ENCODE measurements at places on chromosomes 1 and 21.

DNA sequence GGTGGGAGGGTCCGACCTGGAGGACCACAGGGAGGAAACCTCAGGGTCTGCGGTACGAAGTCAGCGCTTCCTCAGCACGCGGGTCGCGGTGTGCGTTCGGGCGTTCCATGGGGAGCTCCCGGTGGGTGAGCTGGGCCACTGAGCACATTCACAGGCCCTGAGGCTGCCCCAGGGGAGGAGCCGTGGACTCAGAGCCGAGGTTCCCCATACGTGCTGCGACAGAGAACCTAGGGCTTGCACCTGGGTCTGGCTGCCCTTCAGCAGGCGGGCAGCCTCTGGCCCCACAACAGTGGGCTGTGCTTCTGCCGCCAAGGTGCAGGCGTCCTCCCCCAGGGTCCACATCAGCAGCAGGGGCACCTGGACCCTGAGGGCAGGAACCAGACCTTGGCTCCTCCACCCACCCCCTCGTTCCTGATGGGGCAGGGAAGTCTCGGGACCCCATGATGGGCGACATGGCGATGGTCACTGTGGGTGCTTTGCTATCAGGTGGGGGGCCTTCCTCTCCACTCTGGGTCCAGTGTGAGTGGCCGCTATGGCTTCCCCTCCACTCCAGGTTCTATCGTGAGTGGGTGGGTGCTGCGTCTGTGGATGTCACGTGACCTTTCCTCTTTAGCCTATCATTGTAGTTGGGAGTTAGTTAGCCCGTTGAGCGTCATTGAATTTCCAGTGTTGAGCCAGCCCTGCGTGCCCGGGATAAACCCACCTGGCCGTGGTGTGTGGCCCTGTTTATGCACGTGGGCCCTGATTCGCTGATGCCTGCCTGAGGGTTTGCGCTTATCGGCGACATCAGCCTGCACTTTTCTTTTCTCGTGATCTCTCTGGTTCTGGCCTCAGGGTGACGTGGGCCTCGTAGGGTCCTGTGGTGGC is 27.9 kb downstream of the FTCD start:
- no peak for DNase-seq

DNA sequence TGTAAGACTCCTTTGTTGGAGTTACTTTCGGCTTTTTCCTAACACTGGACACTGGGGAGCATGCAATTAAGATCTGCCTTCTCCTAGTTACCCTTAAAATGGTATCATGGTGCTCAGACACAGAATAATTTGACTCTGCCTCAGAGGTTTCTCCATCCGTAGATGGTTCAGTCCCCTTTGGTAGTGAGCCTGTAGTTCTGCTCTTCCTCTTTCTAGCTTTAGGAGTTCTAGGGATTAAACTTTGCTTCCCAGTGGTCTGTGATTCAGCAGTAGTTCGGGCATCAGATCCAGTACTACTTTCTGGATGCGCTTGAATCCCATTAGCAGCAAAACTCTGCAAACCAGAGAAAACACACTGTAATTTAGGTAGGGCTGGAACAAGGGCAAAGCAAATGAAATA is 1.5 kb downstream of the DNTTIP2 start:
- no peak for DNase-seq

DNA sequence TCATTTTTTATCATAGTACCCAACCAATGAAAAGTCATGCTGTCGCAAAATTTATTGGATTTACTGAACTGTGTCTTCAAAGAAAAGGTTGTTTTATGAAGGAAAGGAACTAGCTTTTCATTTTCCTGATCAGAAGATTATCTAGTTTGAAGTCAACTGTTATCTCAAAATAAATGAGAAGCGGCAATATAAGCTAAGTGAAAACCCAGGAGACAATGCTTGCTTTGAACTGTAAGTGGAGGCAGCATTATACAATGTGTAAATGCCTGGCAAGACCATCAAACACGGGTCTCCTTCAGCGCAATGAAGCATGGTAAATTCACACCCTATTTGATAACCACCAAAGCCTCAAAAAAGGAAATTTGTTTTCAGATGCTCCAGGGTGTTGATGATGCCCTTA is 134.4 kb upstream of the PTBP2 start:
- no peak for DNase-seq

DNA sequence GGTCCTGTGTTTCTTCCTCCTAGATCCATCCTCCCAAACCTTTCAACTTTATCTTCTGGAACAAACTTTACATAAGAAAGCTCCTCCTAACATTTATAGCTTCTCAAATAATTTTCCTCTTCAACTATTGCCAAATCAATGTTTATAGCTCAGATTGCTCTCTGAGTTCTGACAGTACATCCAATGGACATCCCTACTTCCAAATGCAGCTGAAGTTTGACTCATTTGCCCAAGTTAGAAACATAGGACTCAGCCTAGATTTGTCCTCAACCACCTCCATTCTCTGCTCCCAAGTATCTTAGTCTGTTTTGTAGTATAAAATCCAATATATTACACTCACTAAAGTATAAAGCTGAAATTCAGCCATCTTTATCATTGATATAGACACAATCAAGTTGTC is 62.6 kb downstream of the ALG14 start:
- no peak for DNase-seq

- DNase-seq: no peak
These were observed 265.6 kb downstream of the PBX1 start for GRCh38 chr1:164824542-164824941.
